ENCODE measurements at places on chromosomes 4 and X.

- DNase-seq = peak; percentile 81
Measured at GRCh38 chr4:7903791-7904516, 35.7 kb downstream of the AFAP1 start.

DNA sequence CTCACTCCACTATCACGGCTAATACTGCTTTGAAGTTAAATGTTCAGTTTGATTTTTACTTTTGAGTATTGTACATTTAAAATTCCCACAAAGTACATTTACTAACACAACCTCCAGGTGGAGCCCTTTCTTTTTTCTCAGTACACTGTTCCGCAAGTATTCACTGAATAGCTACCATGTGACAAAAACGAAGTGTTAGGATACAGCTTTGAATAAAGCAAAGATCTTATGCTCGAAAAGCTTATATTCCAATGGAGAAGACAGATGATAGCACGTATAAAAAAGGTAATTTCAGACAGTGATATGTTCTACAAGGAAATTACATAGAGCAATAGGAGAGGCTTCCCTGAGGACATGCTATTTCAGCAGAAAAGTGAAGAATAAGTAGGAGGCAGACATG is 60.7 kb upstream of the ABCG2 start:
- peak; percentile 56 for DNase-seq

- DNase-seq = peak; percentile 70
Measured at GRCh38 chr4:10456595-10457254, 501 bp downstream of the ZNF518B start.

DNA sequence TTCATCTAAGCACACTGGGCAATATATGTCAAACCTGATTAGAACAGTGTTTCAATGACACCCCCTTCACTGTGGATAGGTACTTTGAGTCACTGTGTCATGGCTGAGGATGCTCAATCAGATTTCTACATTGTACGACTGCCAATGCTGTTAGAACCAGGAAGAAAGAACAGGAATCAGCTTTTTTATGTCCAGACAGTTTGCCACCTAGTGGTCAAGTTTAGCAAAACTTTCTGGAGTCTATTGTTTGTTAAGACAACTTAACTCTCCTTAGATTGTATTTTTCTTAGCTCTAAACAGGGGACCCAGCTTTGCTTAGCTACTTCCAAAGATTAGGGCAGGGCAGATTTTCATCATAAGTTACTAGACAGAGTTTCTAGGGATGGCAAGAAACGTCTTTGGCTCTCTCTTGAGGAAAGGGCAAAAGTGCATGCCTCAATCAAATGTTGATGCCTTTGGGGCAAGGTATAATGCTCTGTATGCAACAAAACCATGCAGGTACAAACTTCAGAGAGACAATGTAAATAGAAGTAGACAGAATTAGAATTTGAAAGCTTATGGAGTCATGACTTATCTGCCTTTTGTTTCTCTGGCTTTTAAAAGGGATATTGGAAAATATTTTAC is 40.5 kb upstream of the BMP3 start:
- DNase-seq = peak; percentile 72

DNA sequence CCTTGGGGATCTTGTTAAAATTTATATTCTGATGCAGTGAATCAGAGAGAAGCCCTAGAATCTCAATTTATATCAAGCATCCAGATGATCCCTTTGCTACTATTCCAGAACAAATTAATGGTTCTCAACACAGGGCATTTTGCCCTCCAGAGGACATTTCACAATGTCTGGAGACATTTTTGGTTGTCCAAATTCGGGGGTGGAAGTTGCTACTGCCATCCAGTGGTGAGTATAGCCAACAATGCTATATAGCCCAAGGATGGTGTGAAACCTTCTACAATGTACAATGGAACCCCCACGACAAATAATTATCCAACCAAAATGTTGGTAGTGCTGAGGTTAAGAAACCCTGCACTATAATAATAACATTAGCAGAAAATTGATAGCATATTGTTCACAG is 2440.0 kb downstream of the PCDH7 start:
- peak; percentile 13 for DNase-seq

- no peak for DNase-seq
Measured at GRCh38 chr4:2285613-2286381, 23.9 kb upstream of the MXD4 start.

DNA sequence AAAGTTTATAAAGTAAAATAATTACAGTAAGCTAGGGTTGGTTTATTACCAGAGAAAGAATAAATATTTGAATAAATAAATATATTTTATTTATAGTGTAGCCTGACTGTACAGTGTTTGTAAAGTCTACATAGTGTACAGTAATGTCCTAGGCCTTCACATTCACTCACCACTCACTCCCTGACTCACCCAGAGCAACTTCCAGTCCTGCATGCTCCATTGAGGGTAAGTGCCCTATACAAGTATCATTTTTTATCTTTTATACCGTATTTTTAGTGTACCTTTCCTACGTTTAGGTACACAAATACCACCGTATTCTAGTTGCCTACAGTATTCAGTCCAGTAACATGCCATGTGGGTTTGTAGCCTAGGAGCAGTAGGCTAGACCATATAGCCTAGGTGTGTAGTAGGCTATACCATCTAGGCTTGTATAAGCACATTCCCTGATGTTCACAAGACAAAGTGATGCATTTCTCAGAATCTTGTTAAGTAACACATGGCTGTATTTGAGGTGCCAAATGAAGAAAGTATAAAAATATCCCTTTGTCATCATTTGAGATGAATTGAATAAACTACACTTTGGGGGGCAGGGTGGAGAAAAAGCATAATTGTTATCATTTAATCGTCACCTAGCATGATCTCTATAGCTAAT is 14.7 kb upstream of the KLHL8 start:
- DNase-seq = peak; percentile 46

DNA sequence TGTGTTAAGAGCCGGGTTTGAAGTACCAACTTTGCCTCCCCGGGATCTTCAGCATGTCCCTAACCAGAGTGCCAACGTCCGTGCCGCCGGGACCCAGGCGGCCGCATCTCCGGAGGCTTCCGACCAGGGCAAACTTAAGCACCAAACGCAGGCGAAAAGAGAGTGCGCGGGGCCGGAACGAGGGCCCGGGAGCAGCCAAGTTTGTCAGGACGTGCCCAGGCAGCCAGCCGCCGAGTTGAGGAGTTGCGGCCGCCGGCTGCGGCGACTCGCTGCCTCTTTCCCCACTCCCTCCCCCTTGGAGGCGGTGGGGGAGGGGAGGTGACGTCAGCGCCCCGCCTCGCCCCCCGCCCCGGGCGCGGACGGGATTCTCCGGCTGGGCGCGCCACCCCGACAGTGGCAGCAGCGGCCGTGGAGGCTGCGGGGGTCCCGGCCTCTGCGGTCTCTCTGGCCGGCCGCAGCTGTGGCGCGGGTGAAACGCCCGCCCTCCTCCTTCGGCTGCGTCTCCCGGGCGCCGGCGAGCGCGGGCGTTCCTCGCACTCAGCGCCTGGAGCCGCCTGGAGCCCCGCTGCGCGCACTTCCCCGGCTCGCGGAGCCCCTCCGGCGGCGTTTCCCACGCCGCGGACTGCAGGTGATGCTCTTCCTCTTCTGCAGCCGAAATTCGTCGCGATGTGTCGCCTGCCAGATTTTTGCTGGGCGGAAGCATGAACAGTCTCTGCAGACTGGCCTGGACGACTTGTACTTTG is 2.9 kb upstream of the FAT1 start:
- peak; percentile 86 for DNase-seq

DNA sequence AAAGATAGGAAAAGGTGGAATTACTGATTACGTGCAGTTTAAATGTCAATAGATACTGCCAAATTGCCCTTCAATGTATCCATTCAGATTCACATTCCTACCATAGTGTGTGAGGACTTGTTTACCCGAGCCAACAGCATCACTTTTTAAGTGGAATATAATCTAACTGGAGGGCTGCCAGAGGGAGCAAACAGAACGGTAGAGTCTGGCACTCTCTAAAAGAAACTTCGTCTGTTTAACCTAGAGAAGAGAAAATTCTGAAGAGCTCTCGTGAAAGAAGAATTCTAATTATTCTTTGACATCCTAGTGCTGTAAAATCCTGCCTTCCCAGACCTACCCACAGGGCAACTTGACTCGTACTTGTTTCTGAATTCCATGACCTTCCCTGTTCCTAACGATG is 23.2 kb downstream of the SMIM43 start:
- no peak for DNase-seq

DNA sequence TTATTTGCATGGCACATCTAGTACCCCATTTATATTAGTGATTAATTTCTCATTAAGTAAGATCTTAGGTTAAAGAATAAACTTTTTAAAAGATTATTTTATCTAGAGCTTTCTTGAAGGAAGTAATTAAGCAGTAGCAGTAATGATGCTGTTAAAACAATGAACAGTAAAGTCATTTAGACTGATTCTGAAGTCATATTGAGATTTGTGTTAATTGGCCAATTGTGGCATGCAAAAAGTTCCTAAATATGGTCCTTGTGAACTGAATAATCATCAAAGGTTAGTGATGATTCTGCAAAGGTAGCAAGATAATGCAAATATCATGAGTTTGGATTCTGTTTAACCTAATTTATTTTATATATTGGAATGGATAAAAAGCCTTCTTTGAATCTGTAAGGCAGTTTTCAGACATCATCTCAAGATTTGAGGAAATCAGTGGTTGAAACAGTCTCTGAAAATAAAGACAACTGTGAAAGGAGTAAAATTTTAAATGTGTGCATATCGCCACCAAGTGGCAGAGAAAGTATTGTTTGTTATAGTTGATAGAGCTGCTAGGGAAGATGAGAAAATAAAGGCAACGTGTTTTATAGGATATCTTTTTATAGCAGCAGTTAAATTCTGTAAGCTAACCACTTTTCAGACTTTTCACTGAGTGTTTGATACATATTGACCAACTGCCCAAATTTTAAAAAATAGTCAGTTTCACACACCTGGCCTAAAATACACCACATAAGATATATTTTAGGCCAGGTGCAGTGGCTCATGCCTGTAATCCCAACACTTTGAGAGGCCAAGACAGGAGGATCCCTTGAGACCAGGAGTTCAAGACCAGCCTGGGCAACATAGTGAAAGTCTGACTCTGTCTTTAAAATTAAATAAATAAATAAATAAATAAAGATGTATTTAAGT is 79.6 kb downstream of the CCKAR start:
- DNase-seq = peak; percentile 55

DNA sequence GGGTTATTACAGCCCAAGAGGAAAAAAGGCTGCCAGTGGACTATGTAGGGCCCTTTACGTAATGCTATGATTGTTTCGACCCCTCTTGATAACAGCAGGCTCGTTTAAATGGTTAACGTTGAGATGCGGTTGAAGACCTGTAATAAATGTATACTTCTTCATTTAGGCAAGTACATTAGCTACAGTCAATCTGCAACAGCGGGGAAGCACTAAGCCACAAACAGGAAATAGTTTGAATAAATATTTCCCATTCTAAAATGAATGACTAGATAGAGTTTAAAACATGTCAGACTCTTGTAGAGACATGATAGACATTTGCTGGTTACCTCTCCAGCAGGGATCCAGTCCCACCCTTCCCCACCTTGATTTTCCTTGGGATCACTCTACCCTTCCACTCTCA is 38.1 kb upstream of the STIM2 start:
- DNase-seq = peak; percentile 26

DNA sequence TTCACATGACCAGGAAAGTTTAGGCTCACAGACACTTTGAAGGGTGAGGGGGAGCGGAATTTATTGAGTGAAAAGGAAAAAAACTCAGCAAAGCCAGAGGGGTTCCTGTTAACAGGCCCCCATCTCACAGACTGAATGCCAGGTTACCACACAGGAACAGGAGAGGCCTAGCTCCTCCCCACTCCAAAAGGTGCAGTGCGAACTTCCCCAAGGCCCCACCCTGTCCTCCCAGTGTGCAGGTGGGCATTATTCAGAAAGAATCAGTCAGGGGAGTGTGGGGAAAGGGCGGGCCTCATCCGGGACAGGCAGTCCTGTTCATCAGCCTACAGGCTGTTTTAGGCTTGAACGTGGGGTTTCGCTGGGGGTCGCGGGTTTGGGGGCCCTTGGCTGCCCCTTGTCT is 4.0 kb downstream of the OTC start:
- DNase-seq = no peak
